ENCODE measurements at places on chromosomes 6 and 20. TPM values are rescaled to one million over a fixed set of nuclear protein-coding genes. Genes with fewer than 3 reads are reported as not detected.
A peak's percentile ranks its signal among the peaks of the same experiment; 100 is the strongest.

DNA sequence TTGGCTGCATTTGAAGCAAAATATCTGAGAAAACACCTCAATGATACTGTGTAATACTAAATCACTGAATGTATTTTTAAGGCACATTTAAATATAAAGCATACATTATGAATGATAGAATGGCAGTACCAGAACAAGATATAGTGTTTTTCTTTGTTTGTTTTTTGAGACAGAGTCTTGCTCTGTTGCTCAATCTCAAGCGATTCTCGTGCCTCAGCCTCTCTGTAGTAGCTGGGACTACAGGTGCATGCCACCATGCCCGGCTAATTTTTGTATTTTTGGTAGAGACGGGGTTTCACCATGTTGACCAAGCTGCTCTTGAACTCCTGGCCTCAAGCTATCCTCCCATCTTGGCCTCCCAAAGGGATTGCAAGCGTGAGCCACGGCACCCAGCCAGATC is 2.3 kb upstream of the BICRAL start:
- no peak for DNase-seq

GRCh38 chr6:12363651-12364381 is 73.7 kb downstream of the EDN1 start:
- no peak for DNase-seq

The TRIM15 gene
- not detected for total RNA-seq

The LPA gene
- 1.4 TPM for total RNA-seq

The CLIC1 gene
- 35.2 TPM for total RNA-seq

GRCh38 chr6:133070410-133071043 is 170.6 kb upstream of the EYA4 start:
- DNase-seq = no peak

The BTN1A1 gene
- total RNA-seq = not detected

GRCh38 chr6:20309186-20309585 is 92.5 kb upstream of the E2F3 start:
- DNase-seq = no peak

DNA sequence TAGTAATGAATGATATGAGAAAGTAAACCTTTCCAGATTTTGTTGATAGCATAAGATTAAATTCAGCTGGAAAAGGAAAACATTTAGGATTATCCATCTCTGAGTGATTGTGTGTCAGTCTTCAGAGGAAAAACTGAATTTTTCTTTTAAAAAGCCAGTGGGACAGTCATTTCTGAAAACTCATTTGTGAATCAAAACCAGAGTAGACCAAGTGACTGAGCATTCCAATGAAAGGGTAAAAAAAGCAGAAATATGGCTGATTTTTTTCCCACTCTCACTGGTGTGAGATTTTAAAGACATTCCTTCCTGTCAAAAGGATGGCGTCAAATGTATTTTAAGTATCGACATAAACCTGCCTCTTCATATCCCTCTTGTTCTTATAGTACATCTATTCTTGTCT is 214.0 kb downstream of the GMPR start:
- DNase-seq = no peak

- DNase-seq = no peak
Observed at GRCh38 chr6:87918461-87918941, 129.1 kb upstream of the SPACA1 start.

The TMEM244 gene
- total RNA-seq = 1.4 TPM

- no peak for DNase-seq
Observed at GRCh38 chr6:114228675-114229074, 114.1 kb downstream of the HS3ST5 start.

The OTOR gene
- 0.47 TPM for total RNA-seq

DNA sequence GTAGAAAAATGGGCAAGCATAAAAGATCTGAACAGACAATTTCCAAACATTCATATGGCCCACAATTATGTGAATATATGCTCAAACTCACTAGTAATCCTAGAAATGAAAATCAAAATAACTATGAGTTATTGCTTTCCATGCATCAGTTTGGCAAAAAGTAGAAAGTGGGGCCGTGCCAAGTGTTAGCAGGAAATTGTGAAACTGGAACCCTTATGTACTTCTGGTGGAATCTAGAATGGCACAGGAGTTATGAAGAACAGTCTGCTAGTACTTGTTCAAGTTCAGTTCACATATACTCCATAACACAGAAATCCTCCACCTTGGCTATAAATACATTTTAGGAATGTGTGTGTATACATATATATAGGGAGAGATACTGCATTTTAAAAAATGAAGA is 89.8 kb downstream of the EYA2 start:
- DNase-seq = no peak

DNA sequence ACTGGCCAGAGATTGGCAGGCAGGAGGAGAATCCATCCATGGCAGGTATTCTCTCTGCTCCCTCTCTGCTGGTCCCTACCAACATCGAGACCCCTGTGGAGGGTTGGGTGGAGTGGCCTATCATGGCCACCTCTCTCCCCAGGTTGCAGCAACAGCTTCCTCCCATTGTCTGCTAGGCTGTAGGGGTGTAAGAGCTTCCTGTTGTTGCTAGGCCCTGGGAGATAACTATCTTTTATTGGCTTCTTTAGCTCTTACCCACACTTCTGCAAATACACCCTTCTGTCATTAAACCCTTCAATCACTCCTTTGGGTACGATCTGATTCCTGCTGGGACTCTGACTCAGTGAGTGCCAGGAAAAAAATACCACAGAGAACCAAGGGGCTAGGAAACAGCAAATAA is 66.6 kb upstream of the FAM184A start:
- no peak for DNase-seq

GRCh38 chr6:26205625-26206574 is 118.7 kb downstream of the HFE start:
- DNase-seq = no peak

DNA sequence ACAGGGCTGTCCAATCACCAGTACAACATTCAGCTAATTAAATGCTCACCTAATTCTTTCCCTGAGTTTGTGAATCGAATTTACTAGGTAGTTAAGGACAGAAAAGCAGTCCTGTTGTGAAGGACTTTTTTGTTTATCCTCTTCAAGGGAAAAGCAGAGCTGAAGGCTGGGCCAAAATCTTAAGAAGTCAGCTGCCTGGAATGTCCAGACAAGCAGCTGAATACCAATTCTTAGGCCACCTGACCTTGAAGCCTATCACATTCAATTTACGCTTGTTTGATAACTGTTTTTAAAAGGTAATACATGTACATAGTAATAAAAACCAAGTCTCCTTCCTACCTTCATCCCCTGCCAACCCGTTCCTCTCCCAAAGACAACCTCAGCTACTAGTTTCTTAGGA is 56.4 kb downstream of the UQCC1 start:
- no peak for DNase-seq

DNA sequence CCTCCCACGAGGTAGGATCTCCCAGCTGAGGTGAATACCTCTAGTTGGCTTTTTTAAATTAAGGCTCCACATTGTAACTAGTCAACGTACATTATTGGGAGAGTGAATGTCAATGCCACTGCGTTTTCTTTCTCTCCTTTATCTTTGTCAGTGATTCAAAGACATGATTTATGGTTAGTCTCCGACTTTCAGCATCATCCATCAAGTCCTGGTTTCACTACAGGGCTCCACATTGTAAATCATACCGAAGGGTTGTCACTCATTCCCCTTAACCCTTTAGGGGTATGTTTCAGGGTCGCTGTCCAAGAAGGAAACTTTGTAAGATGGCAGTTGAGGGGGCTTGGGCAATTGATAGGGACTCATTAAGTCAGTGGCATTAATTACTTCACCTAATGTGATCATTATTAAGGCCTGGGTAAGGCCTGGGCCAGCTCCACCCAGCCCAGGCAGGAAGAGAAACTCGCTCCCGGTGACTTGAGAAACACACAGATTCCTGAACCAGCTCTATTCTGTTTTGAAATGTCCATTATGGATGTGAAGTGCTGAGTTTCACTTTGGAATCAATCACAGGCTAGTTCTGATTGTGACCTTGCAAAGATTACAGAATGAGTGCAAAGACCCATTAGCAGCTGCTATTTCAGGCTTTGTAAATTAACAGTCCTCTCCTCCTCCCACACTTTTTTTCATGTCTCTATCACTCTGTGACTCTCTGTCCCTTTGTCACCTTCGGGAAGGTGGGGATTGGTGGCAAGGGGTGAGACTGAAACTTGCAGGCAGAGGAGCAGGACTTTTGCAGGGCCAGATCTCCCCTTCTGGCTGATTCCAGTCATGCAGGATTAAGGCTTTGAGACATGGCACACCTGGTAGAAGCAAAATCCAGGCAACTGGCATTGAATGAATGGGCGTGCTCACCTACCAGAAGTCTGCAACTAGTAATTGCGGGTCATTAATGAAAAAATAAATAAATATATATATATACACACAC is 222.4 kb downstream of the TSHZ2 start:
- no peak for DNase-seq

DNA sequence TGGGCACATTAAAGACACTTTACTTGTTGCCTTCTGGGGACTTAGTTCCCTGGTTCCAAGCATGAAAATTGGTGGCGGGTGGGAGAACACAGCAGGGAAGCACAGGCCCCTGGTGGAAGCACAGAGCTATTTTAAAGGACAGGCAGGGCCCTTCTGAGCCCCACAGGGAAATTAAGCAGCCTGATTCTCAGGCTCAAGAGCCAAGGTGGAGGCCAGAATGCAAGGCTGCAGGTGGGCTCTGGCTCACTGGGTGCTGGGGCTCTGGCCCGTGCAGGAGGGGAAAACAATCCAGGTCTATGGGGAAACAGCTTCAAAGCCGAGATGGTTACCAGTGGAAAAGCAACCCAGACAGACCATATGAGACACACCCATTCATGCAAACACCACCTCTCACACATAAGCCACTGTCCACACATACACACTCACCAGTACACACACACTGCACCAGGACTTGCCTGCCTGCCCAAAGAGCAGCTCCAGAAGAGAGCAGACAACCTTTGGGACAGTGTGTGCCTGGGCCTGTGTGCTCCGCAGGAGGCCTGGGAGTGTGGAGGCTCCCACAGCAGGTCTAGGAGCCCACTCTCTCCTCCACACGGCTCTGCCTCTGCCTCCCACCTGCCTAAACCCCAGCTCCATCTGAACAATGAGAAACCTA is 30.6 kb downstream of the TFEB start:
- no peak for DNase-seq

The PXDC1 gene
- total RNA-seq = 11.1 TPM

The SOX18 gene
- 0.31 TPM for total RNA-seq

DNA sequence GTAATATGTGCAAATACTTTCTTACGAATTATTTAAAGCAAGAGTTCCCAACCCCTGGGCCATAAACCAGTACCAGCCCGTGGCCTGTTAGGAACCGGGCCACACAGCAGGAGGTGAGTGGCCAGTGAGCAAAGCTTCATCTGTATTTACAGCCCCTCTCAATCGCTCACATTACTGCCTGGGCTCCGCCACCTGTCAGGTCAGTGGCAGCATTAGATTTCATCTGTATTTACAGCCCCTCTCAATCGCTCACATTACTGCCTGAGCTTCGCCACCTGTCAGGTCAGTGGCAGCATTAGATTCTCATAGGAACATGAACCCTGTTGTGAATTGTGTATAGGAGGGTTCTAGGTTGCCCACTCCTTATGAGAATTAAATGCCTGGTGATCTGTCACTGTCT is 142.0 kb downstream of the RNASET2 start:
- no peak for DNase-seq

The SMOC2 gene
- total RNA-seq = 1.2 TPM

The CDC5L gene
- total RNA-seq = 55.7 TPM

GRCh38 chr20:33609504-33609903 is 52.6 kb upstream of the C20orf144 start:
- no peak for DNase-seq

GRCh38 chr6:100470422-100471120 is 5.8 kb upstream of the SIM1 start:
- DNase-seq = no peak

The PLCB1 gene
- 72.5 TPM for total RNA-seq

DNA sequence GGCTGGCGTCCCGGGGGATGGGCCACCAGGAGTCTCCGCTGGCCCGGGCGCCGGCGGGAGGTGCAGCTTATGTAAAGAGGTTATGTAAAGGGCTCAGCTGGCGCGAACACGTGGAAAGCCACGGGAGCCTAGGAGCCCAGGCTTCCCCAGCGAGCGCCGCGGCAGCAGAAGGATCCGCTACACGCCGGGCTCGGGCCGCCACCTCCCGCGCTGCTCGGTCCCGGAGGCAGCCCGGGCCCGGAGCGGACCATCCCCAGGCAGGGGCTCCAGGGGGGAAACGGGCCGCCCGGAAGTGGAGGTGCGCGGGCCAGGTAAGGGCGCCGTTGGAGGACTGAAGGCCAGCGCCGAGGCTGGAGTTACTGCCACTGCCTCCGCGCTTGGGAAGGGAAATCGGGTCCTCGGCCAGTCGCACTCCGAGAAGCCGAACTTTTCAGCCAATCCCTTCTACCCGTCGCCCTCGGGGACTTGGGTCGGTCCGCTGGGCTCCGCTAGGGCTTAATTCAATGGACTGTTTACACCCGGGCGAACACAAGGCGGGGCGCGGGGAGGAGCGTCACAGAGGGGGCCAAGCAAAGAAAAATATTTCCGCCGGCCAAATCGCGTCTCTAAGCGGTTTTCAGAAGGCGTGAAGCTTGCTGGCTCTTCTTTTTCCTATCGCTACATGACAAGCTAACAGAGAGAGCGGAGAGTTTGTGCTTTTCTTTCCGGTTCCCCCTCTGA is 398 bp downstream of the STK35 start:
- DNase-seq = peak; percentile 86

DNA sequence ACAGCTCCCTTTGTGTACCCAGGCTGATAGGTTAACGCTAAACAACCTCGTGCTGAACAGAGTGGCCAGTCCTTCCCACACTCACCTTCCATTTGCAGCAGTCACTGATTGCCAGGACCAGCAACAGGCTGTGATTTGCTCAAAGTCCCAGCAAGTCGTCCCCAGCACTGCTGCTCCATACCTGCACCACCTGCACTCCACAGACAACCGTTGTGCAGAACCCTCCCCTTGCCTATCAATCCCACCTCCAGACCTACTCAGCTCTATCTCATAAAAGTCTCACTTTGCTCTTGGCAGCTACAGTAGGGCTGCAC is 43.1 kb upstream of the SCML4 start:
- DNase-seq = no peak

The LY6G5C gene
- total RNA-seq = 3.1 TPM

DNA sequence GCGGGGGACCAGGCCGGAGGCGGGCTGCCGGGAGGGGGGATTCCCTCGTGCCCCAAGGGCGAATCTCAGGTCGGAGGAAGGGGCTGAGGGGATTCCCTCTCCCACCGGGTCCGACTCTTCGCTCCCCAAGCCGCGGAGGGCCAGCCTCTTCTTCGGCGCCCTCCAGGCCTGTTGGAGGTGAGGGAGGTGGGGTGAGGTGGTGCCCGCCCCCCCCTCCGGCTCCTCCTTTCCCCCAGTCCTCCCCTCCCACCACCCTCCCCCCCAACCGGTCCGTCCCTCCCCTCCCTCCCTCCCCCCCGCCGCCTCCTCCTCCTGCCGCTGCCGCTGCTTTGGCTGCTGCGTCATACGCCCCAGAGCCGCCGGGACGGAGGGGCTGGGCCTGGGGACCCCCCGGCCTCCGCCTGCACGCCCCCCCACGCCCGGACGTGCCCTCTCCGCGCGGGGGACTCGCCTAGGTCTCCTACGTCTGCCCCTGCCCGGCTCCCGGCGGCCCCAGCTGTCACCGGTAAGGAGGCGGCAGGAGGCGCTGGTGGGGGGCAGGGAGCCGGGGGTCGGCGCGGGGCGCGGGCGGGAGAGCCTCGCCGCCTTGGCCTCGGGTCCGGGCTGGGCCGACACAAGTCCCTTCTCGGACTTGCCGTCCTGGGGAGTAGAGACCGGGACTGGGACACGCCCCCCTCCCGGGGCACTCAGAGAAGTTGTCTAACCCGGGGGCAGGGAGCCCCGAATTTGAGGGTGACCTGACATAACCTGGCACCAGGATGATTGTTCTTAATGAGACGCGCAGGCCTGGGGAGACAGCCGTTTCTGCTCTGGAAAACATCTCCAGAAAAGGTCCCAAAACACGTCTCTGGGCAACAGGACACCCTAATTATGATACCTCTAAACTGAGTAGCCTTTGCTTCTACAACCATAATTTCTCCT is at the start of gene PHF1:
Gene PHF1 (plus strand): TSS at position 304 of the 921 bp plus-strand sequence. CDS start 1,250 bp downstream, outside the sequence.
- DNase-seq = peak; percentile 73
